Stimulated activated CD4-positive, alpha-beta T cell treated with anti-CD3 and anti-CD28 coated beads, TNF-alpha, amount 100 ng/mL, for 1 hour (primary cell): ENCODE measurements at places on chromosomes 3 and 15.
A peak's percentile ranks its signal among the peaks of the same experiment; 100 is the strongest.

- no peak for DNase-seq
Measured at GRCh38 chr3:126480861-126481260, 5.2 kb upstream of the ZXDC start.

- DNase-seq = peak; percentile 31
Measured at GRCh38 chr3:186909078-186909853, 21.1 kb upstream of the ST6GAL1 start.

DNA sequence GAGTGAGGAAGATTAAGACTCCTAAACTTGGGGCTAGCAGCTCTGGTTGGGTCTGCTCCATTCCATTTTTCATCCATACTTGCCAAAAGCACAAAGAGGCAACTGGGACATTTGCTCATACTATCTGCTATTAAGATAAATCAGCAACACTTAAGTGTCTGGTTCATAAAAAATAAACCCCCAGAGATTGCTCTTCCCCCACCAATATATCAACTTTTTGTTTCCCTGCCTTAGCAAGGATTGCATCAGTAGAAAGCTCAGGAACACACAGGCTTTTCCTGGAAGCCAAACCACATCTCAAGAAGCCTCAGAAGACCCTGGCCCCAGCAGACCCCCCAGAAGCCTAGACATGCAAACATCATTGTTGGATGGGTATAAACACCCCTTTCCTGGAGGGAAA, 232.4 kb upstream of the WNT5A start:
- no peak for DNase-seq

GRCh38 chr3:175919133-175919532, 1060.0 kb downstream of the NAALADL2 start:
- no peak for DNase-seq

DNA sequence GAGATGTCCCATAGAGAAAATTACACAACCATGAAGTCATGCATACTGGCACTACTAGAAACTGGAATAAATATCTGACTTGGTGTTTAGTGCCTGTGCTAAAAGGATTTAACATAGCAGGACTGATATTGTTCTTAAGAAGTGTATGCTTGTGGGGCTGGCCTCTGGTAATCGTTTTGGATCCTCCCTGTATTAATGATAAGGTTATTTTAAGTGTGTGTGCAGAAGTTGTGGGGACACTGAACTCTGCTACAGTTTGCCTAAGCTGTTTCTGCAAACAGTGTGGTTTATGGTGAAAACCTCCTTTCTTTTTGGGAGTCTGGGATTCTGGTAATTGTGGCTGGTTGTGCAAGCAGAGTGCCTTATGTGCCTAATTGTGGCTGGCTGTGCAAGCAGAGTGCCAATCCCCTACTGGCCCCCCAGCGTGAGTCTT, 120.8 kb downstream of the CLASP2 start:
- no peak for DNase-seq

GRCh38 chr15:25832158-25832557, 31.0 kb downstream of the ATP10A start:
- no peak for DNase-seq

DNA sequence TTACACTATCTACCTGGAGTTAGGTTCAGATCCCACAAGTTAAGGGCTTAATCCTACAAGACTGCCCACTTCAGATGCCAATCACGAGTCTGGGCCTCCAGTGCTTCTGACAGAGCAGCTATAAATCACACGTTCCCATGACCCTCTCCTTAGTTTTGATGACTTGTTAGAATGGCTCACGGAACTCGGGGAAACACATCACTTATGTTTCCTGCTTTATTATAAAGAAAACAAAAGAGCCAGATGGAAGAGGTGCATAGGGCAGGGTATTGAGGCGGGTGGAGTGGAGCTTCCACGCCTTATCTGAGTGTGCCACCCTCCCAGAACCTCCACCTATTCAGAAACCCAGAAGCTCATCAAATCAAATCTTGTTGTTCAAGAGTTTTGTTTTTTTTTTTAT, 170.8 kb downstream of the MOBP start:
- DNase-seq = no peak

GRCh38 chr3:192745150-192745549, 17.8 kb upstream of the FGF12 start:
- no peak for DNase-seq

DNA sequence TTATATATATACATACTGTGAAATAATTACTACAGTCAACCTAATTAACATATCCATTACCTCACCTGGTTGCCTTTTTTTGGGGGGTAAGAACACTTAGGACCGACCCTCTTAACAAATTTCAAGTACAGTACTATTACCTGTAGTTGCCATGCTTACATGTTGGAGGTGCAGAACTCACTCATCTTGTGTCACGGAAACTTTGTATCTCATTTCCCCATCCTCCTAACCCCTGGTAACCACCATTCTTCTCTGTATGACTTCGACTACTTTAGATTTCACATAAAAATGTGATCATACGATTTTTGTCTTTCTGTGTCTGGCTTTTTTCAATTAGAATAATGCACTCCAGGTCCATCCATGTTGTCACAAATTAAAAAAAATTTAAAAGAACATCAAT, 55.5 kb upstream of the MELTF start:
- no peak for DNase-seq

DNA sequence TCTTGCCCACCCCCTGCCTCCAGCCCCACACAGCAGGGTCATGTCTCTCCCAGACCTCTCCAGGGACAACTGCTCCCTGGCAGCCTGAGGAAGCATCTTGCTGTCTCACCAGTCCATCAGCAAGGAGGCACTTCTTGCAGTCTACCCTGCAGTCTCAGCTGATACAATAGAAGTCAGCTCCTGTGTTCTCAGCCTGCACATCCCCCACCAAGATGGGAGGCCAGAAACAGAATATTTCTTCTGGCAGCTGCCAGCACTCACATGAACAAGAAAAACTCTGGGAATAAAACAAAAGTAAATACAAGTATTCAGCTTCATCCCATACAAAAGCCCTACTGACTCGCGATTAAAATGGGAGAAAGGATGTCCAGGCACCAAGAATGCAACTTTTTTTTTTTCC, 457.4 kb upstream of the PROK2 start:
- DNase-seq = no peak

GRCh38 chr3:12465151-12465835, 19.0 kb upstream of the TSEN2 start:
- no peak for DNase-seq

DNA sequence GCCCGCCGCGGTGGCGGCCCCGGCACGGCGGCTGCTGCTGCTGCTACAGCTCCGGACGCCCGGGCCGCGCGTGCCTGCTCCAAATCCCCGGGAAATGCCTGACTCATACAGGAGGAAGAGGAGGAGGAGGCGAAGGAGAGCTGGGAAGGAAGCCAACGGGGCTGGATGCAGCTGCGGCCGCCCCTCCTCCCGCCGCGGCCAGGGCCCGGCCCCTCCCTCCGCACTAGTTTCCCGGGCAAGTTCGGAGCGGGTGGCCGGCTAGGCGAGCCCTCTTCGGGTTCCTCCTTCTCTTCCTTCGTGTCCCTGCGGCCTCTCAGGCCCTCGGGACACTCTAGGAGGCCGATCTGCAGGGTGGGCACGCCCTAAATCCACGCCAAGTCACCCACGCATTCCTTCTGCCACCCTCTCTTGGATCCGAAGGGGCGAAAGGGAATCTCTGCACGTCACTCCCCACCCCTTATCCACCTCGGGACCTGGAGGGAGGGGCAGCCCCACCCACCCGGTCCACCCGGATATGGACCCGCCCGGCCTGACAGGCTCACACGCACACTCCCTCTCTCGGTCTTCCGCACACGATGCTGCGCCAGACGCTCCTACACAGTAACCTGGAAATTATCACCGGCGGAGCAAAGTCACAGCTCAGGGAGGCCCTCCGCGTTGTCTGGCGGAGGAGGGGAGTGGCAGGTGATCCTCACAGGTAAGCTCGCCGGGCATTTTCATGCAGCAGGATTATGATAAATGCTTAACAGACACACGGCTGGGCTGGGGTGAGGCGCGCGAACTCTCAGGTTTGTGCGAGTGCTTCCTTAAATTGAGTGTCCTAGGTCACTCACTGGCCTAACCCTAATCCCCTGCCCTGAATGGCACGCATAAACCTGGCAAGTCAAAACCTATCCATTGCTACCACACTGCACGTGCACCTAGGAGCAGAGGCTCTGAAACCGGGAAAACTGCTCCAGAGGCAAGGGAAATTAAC, at the start of the genes OSBPL10 and ZNF860:
Gene OSBPL10, minus strand, starts transcription at position 57 of the 976 bp plus-strand sequence. CDS start 83 bp downstream, outside the sequence.
Gene ZNF860, plus strand, starts transcription at position 545 of the 976 bp plus-strand sequence. CDS start 7,330 bp downstream, outside the sequence.
- no peak for DNase-seq

GRCh38 chr15:58597943-58598828, 151.3 kb downstream of the ADAM10 start:
- no peak for DNase-seq

DNA sequence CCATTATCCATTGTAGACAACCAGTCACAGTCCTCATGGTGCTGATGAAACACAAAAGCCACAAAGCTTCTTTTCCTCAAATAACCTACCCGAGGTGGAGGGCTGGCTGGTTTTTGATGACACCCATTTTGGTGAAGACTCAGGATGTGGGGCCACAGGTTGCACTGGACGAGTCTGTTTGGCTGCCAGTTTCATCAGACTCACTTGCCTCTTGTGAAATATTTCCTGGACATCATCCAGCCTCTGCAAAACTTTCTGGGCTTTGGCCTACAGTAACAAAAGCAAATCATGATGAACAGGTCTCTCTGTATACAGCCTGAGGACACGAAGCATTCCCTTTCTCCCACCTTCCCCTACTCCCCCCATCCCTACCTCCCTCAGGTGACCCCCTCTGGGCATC, 42.2 kb downstream of the B3GNT5 start:
- no peak for DNase-seq

GRCh38 chr3:169575381-169575780, 88.1 kb downstream of the MECOM start:
- DNase-seq = no peak

DNA sequence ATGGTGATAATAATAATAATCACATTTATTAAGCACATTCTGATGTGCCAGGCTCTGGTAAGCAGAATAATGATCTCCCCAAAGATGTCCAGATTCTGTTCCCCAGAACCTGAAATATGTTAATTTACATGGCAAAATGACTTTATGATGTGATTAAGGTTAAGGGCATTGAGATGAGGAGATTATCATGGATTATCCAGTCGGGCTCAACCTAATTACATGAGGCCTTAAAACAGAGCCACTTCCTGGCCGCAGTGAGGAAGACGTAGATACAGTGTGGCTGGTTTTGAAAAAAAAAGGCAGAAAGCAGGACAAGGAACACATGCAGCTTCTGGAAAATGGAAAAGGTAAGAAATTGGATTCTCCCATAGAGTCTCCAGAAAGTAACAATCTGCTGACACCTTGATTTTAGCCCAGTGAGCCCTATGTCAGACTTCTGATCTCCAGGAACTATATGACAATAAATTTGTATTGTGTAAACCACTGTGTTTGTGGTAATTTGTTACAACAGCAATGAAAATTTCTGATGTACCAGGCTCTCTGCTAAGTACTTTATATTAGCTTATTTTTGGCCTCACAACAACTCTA, 126.7 kb downstream of the ALCAM start:
- DNase-seq = no peak

DNA sequence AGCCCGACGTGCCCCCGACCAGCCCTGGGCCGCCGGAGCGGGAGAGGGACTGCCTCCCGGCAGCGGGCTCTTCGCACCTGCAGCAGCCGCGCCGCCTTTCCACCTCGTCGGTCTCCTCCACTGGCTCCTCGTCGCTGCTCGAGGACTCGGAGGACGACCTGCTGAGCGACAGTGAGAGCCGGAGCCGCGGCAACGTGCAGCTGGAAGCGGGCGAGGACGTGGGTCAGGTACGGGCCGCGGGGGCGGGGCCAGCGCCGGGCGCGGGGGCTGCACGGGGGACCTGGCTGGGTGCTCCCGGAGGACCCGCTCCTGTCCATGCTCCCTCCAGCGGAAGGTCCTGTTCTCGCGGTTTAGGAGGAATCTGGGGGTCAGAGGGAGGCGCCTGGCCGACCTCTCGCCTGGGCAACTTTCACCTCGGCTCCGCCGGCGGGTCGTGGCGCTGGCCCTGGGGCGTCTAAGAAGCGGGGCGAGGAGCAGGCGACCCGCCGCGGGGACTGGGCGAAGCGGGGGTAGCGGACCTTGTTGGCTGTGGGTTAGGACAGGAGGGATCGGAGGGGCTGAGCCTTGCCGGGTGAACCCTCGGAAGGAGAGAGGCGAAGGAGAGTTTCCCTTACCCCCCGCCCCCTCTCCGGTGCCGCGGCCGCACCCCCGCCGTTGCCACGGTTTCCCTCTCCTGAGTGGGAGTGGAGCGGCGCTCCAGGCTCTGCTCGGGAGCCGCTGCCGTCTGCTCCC, 682 bp downstream of the ITPKA start:
- no peak for DNase-seq

- DNase-seq = no peak
Measured at GRCh38 chr15:92963794-92964193, 63.7 kb downstream of the CHD2 start.

- DNase-seq = no peak
Measured at GRCh38 chr15:48730506-48730905, 80.4 kb downstream of the CEP152 start.

GRCh38 chr3:128992926-128993460, 883 bp downstream of the CFAP92 start:
- DNase-seq = no peak

DNA sequence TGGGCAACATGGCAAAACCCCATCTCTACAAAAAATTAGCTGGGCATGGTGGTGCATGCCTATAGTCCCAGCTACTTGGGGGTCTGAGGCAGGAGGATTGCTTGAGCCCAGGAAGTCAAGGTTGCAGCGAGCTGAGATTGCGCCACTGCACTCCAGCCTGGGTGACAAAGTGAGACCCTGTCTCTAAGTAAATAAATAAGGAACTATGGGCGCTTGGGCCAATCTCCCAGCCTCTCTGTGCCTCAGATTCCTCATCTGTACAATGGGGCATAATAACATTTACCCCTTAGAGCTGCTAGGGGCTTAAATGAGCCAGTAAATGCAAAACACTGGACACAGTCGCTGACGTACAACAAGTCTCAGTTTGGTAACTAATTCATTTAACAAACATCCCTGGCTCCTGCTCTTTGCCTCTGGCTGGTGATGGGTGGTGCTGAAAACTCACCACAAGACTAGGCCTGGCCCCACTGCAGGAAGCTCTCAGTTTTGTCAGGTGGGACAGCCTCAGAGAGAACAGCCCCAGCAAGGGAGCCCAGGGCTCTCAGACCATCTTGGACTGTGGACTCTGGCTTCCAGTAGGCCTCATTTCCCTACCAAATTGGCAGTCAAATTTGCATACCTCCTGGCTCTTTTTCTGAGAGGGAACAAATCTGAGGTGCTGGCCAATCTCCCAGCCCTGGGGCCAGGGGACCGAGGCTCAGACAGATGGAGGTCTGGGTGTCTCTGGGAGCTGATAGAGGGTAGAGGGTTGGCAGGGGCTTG, 6.4 kb upstream of the TBC1D2B start:
- no peak for DNase-seq

- DNase-seq = no peak
Measured at GRCh38 chr3:172987273-172987672, 153.8 kb downstream of the SPATA16 start.

DNA sequence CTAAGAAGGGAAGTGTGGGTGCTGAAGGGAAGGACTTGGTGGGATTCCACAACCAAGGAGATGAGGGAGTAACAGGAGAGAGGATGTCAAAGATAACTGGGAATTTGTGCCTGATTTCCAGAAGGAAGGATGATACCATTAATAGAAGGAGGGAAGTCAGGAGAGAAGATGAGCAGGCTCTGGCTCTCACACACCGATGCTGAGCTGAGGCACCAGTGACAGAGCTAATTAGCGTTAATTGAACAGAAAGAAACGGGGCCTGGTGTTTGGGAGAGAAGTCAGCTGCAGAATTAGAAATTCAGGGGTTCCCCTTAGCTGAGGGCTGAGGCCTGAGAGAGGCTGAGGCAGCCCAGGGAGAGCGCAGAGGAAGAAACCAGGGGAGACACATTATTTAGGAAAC, 11.9 kb upstream of the PDIA5 start:
- no peak for DNase-seq

- DNase-seq = no peak
Measured at GRCh38 chr15:35080226-35080625, 4.9 kb downstream of the NANOGP8 start.
